Left ventricle myocardium superior (tissue), 1 donor: ENCODE measurements at places on chromosomes 1 and 21.

DNA sequence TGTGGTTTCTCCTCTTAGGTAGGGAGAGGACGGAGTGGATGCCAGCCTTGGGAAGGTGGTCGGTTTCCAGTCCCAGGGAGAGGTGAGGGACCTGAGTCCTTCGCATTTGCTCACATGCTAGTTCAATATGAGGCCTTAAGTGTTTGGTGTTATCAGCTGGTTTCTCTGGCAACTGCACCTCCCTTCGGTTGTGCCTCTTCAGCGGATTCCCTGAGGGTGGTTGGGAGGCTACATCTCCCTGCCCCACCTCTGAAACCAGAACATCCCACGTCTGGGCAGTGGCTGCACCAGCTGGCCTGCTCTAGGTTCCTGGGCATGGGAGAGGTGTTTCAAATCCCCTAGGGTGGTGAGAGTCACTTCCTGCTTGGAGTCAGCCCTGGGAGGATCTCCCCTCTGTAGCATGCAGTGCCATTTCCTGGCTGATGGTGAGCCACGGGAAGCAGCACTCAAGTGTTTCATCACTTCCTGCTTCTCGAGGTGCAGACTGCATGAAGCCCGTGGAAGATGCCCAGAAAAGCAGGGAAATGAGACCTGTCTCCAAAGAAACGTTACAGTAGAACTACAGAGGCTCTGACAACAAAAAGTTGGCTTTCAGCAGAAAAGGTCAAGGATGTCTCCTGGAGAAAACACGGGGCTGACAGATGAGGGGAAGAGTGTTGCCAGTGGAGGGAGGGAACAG, 4.5 kb downstream of the TMEM125 start:
- no peak for DNase-seq

- no peak for DNase-seq
Measured at GRCh38 chr21:35198982-35199732, 150.1 kb upstream of the RUNX1 start.

DNA sequence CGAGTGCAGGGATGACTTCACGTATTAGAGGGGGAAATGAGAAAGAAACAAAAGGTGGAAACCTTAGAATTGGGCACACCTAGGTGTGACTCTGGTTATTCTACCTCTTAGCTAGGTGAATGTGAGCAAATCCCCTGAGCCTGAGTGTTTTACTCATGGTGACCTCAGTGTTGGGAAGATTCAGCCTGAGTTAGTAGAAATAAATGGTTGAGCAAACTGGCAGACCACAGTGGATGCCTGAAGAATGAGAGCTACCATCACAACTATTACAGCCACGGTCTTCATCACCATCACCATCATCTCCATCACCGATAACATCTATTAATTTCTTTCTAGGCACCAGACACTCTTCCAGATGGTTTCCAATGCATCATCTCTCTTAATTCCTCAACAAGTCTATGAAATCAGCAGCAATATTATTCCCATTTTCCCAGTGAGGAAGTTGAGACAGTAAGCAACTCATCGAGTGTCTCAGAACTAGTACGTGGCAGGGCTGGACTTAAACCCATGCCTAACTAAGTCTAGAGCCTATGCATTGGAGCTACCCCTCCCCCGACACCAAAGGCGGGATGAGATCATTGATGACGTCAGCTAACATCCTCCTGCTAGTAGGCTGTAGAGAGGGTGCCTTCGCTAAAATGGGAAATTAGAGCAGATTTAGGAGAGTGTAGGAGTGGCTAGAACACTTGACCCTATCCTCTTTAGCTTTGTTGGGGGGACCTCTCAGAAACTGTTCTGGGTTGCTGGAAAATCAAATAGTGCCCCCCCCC, 7.9 kb upstream of the KAZN start:
- DNase-seq, result no peak

- DNase-seq, result no peak
Measured at GRCh38 chr1:90114521-90115141, 119.7 kb downstream of the ZNF326 start.

- no peak for DNase-seq
Measured at GRCh38 chr1:162919034-162919433, 58.1 kb upstream of the CCDC190 start.

GRCh38 chr1:188363943-188364342, 1535.2 kb downstream of the PLA2G4A start:
- no peak for DNase-seq

DNA sequence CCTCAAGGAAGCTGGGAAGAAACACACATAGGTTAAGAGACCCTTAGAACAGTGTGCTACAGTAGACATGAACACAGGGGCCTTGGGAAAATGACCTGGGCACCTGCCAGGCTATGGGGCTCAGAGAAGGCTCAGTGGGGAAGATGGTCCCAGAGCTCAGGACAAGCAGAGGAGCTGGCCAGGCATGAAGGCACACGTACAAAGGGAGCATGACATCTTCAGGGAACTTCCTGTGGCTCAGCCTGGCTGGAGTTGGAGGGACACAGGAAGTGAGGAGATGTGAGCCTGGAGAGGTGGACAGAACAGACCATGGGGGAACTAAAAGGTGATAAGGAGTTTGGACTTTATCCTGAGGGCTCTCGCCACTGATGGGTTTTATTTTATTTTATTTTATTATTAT, 3.8 kb upstream of the SLC50A1 start:
- no peak for DNase-seq

DNA sequence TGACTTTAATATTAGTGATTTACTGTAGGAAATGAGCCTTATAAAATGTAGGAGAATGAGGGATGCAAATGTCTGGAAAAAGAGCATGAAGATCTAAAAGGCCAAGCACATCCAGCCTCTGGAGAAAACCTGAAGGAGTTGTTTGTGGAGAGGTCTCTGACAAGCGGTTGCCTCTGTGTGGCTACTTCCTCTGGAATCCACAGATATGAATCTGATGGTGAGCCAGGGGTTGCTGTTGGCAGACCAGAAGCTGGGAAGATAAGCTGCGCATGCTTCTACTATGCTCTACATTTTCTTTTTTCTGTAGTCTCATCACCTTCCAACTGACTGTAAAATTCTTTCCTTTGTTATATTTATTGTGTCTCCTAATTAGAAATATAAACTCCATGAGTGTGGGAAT, 248.6 kb downstream of the OLFM3 start:
- DNase-seq, result no peak

DNA sequence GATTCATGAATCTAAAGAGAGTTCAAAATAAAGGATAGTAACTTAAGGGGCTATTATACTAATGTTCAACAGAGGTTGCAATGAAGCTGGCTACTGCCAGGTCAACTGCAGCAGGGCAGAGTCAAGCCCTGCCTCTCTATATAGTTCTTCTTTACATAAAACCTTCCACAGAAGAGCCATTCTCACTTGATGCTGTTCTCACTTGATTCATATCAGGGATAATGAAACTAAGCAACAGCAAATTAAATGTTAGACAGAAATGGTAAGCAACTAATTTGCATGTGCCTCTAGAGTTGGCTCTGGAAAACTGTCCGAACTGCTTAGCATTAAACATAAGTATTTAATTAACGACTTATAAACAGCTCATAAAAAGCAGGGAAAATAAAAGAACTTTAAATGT, 17.4 kb downstream of the CCSAP start:
- DNase-seq, result no peak

DNA sequence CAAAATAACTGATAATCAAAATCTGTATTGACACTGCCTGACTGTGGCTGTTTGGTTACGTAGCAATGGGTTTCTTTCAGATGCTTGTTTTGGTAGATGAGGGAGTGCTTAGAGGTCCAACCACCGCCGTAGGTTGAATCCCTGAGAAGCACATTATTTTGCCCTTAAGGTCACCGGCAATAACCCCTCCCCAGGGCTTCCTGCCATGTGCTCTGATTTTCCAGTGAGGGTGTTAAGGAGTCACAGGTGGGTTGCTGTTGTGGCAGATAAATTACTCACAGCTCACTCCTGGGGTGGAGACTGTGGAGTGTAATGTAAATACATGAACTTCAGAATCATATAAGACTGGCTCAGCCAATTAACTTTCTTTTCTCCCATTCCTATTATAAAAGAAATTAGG, 81.5 kb upstream of the ZP4 start:
- no peak for DNase-seq

- no peak for DNase-seq
Measured at GRCh38 chr1:52002038-52002917, 11.8 kb upstream of the RAB3B start.

GRCh38 chr1:8230292-8230621, 87.7 kb upstream of the SLC45A1 start:
- no peak for DNase-seq

DNA sequence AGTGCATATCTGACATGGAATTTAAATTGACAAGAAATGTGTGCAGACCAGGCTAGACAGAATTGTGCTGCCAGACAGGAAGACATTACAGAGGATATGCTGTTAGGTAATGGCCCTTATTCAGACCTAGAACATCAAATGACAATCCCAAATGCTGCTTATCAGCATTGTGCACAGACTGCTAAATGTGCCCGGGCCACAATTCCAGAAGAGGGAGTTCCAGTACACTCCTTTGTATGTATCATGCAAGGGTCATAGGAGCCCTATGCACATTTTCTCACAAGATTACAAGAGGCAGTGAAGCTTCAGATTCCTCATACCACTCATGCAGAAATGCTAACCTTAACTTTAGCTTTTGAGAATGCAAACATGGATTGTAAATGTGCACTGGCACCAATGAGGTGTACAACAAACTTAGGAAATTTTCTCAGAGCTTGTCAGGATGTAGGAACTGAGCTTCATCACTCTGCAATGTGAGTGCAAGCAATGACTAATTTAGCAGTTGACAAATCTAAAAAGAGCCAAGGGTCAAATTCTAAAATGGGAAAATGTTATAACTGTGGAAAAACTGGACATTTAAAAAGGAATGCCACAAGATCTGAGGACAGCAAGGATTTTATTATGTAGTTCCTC, 273.5 kb downstream of the COL11A1 start:
- no peak for DNase-seq

DNA sequence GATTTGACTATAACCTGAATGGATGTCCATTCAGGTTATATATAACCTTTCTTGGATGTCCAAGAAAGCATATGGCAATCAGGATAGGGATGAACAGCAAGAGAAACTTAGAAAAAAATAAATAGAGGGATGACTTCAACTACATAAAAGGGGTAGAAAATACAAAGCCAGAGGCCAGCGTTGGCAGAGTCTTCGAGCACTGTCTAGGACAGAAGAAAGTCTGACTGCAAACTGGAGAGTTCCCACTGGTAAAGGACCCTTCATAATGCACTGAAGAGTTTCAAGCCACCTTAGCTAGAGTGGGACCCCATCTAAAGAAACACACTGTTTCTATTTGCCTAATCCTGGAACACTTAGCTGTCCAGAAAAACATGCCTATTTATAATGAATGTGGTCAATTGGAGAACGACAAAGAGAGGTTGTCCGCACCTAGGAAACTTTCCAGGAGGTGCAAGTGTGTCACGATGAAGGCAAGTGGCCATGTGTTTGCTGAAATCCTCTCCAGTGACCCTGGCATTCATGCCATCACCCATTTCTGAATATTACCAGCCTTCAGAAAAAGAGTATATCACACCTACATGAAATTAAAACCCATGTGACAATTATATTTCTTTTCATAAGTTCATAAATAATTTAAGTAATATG, 215.4 kb downstream of the ZNF648 start:
- DNase-seq, result no peak

GRCh38 chr1:234553240-234554188, 56.5 kb downstream of the IRF2BP2 start:
- DNase-seq, result no peak

GRCh38 chr1:68495968-68496679, 758 bp downstream of the DEPDC1 start:
- DNase-seq, result no peak
